ENCODE measurements at places on chromosomes 5 and 9.

DNA sequence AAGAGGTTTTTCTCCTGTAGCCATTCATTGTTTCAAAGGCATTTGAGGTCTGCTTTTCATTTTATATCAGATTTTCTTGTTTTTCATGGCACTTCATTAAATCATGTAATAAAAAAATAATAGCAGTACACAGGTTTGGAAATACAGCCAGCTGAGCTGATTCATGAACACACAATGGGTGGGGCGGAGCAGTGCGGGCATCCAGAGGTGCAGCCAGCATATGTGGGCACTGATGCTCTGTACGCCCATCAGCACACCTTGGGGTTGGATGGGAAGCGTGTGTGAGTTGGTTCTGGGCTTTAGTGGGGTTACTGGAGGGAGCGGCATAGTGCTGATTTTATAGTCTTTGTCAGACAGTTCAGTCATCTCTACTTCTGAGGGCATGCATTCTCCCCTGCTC, 54.2 kb upstream of the IRX4 start:
- no peak for DNase-seq

DNA sequence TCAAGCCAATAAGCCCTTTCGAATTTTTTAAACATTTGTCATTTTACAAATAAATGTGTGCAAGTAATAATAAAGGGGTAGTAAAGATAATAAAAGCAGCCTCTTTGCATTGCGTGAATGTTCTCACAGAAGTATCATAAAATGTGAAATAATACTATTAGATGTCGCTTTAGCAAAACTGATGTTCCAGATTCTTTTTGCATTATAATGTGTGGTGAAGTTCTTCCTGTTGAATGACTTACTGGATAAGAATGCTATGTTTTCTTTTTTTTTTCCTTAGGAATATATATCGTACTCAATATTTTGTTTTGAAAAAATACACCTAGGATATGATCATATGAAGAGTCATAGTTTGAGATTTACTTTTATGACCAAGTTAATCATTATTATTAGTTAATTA, 85.2 kb upstream of the CDH12 start:
- no peak for DNase-seq

GRCh38 chr5:171882118-171882517, 96.5 kb downstream of the SMIM23 start:
- DNase-seq, result peak; percentile 31

GRCh38 chr5:141001844-141002604, 35.7 kb downstream of the PCDHAC2 start:
- DNase-seq, result no peak

DNA sequence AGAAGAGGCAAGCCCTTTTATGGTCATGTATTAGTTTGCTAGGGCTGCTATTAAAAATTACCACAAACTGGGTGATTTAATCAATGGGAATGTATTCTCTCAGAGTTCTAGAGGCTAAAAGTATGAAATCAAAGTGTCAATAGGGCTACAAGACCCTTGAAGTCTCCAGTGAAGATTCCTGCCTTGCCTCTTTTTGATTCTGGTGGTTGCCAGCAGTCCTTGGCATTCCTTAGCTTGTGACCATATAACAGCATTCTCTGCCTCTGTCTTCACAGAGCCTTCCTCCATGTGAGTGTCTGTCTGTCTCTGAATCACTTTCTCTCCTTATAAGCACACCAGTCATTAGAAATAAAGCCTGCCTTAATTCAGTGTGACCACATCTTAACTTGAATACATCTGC, 282.7 kb downstream of the KCNN2 start:
- no peak for DNase-seq

DNA sequence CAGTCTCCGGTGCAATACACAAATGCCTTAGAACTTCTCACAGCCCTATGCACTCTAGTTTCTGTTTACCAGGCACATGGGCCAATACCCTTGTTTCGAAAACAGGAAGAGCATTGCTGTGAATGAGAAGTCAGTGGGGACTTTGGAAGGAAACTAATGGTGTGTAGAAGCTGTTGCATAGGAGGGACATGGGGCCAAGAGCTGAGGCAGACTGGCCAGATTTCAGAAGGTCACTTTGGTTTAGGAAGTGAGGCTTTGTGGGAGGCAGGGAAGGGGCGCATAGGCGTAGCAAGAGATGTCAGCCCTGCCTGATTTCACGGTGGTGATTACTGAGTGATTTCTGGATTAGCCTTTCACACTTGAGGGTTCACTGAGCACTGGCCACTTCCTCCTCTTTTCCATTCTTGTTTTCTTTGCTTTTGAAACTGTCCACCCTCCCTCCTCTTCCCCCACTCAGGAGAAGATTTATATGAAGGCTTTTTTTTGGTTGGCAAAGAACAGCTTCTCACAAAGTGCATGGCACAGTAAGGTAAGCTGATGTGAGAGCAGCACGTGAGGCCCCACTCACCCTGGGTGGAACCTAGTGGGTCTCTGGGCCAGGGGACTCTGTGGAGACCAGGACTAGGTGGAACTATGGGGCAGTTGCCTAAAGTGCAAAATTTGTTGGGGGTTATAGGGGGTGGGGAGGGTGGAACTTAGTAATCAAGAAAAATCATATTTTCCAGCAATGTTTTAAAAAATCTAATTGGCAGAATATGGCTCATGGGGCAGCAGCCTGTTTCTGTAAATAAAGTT, 6.1 kb upstream of the TMEM252 start:
- no peak for DNase-seq

- no peak for DNase-seq
These were observed 64.6 kb upstream of the SUSD1 start for GRCh38 chr9:112239708-112240107.

DNA sequence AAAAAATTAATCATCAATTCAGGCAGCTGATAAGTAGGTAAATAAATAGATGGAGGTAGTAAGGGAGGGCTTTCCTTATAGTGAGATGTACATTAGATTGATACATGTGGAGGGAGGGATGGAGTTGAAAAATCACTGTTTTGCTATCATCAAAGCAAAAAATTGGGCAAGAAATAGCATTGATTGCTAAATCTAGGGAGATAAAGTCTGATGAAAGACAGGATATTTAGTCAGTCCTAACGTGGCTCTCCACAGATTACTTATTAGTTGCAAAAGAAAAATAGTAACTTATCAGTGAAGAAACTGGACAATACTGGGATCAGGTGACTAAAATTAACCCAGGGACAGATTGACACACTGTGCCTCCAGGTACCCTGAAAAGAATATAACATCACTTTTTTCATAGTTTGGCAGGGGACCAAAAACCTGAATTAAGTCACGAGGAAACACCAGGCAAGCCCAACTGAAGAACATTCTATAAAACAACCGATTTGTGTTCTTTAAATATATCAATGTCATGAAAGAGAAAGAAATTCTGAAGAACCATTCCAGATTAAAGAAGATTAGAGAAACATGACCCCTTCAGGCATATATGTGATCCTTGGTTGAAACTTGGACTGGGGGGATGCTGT, 27.1 kb upstream of the GOLPH3 start:
- no peak for DNase-seq

GRCh38 chr9:4600368-4600767, 61.7 kb upstream of the PLPP6 start:
- no peak for DNase-seq

- DNase-seq, result no peak
These were observed 619 bp upstream of the APC start for GRCh38 chr5:112737070-112737462.

DNA sequence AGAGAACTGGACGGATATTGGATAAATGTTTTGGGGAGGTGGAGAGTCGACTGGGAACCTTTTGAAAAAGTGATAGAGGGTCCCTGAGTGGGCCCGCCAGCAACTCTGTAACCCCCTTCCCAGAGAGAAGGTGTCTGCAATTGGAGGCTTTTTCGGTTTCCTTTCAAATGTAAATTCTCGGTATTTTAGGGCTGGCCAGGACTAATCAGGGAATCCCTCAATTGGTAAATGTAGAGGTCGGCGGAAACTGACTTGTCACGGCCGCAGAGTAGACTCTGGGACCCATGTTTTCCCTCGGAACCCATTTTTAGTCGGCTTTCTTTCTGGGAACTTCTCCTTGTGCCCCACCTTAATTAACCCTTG, 524 bp downstream of the CCNB1 start:
- DNase-seq, result no peak

GRCh38 chr5:168578538-168579487, at the start of gene PANK3:
Gene PANK3 (minus strand): TSS chr5:168579368. CDS start chr5:168579283, 85 bp downstream.
- DNase-seq, result peak; percentile 4

DNA sequence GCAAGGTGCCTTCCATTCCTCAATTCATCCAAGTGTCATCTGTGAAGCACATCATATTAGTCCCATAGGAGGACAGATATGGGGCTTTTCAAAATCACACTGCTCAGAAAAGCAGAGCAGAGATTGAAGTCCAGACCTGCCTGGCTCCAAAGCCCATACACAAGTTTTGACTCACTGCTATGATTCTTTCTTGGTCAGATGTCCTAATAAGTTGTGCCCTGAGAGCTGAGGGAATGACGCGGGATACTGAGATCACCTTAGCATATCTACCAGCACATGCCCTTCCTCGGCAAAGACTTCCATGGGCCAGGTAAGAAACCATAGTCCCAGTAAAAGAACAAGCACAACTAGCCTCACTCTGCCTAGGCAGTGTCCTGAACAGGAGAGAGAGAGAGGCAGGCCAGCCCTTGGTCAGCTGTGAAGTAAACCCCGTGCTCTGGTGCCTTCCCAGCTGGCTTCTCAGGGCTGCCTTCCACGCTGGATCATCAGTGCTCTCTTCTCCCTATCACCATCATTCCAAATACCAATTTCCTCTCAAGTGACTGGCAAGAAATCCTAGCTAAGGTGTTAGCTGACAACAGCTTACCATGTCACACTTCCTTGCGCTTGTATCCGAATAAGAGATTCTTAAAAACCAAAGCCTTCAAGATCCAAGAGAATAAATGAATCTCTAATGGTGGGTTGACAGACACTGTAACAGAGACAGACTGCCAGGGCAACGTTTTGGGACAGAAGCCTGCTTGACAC, 73.2 kb downstream of the SIL1 start:
- no peak for DNase-seq

GRCh38 chr9:133938086-133938485, 54.0 kb downstream of the VAV2 start:
- DNase-seq, result no peak

- DNase-seq, result no peak
These were observed 37.4 kb downstream of the RAD50 start for GRCh38 chr5:132594170-132594569.

GRCh38 chr5:15550502-15551112, 50.6 kb downstream of the FBXL7 start:
- no peak for DNase-seq

- no peak for DNase-seq
These were observed 3.0 kb upstream of the HNRNPAB start for GRCh38 chr5:178201221-178201926.

- no peak for DNase-seq
These were observed 271.5 kb downstream of the CCDC171 start for GRCh38 chr9:15824310-15824709.

- no peak for DNase-seq
These were observed 221.3 kb upstream of the DAPK1 start for GRCh38 chr9:87276327-87276841.

- DNase-seq, result no peak
These were observed 30.1 kb upstream of the PRDM12 start for GRCh38 chr9:130634191-130634768.

DNA sequence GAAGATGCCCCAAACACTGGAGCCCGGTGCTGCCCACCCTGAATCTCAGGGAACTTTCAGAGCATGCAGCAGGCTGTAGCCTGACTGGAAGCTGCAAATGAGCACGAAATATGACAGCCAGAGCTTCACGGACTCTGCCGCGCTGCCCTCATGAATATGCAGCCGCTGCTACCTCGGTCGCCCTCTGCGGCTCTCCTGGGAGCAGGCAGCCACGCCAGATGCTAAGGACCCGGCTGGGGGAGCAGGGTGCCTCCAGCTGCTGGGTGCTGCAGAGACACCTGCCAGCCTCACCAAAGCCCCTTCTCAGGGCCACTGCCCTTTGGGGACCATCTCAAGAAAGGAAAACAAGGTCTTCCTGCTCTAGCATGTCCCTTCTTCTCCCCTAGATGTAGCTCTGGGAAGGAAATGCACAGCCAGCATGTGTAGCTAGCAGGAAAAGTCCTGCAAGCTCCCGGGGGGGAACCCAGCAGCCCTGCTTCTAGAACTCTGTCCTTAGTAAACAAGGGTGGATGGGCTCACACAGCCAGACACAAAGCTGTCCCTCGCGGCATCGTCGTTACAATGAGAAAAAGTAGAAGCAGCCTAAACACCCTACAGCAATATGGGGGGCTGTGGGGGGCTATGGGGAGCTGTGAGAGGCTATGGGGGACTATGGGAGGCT, 56.8 kb upstream of the OLFM1 start:
- DNase-seq, result no peak

DNA sequence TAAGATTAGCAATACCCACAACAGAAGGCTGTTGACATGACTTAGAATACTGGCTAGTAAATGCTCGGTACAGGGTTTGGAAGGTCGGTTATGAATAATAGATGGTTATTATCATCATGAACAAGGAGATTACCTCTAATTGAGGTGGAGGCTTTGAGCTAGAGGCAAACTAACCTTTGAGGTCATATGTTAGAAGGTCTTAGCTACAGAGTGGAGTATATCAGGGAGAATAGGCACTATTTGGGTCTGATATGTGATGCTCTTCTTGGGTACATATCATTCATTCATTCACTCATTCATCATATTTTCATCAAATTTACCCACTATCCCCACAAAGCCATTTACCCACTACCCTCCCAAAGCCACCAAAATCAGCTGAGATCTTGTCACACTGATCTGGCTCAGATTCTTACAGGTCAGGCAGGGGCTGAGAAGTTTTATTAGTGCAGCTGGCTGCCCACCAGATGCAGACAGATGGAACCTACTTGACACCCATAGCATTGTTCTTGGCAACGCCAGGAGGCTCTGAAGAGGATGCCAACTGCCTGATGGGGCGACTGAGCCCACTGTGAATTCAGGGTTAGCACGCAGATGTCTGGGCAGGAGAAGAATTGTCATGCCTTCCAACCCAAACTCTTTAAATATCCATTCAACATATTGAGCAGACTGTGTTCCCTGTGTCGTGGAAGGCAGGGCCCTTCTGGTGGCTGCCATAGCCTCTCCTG, 90.2 kb upstream of the SH3PXD2B start:
- no peak for DNase-seq

DNA sequence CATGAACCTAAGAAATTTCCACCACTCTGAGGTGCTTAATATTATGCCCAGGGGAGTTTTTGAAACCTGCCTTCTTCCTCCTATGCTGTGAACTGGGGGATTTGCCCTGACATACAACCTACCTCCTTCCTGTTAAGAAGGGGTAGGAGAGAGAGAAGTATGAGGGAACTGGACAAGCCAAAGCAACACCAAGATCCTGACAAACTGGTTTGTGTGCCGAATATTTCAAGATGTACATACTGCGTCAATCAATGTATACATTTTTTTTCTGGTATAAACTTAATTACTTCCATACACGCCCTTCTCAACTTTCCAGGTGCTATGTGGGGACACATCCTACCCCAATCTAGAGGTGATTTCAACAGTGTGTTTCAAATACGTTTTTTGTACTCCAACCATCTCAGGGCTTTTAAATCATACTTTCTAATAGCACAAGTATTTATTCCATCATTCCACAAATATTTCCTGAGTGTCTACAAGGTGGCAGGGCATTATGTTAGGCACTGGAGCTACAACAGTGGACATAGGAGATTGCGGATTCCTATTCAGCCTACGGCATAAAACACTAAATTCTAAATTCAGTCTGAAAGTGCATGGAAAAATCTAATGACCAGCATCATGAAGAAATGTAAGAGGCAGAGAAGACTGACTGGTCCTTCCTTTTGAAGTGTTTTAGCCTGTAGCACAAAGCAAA, 70.1 kb upstream of the IFNK start:
- no peak for DNase-seq

- DNase-seq, result no peak
These were observed 96.8 kb upstream of the PJA2 start for GRCh38 chr5:109506556-109506955.

GRCh38 chr5:166505067-166505466, 1786.4 kb upstream of the WWC1 start:
- DNase-seq, result no peak

Measured in stimulated activated CD4-positive, alpha-beta T cell treated with anti-CD3 and anti-CD28 coated beads, Interleukin-15, amount 100 ng/mL, for 48 hours (primary cell).